Anterior cingulate cortex (tissue), 58 donors: ENCODE measurements at places on chromosomes 6 and 20.

GRCh38 chr20:57282670-57283361, 16.4 kb upstream of the BMP7 start:
- DNase-seq: peak; percentile 65

DNA sequence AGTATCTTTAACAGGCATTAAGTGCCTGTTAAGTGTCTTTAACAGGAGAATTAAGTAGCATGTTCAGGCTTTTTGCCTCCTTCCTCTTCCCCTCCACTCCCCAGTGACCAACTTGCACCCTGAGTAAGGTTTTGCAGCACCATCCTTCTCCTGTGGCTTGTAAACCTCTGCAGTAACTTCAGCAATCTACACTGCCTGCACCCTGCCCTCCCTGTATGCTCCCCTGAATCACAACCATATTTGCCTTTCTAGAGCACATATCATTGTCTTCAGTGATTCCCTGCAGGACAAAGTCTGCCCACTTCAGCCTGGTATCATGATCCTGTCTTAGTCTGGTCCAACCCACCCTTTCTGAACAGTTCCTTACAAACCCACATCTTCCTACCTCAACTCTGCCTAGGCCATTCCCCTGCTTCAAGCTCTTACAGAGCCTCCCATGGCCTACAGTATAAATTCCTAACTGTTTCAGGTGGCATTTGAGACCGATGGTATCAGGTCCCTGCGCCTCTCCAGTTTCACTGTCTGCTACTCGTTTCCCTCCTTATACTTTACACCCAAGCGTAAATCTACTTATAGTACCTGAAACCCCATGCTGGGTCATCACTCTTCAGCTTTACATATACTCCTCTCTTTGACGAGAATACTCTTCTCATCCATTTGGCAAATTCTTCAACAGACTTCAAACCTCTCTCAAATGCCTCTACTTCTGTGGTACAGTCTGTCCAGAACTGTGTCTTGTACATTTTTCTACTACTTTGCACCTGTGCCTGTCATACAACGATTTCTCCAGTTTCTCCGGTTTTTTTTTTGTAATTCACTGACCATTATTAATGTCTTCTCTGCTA, 69.8 kb downstream of the ZHX3 start:
- no peak for DNase-seq

DNA sequence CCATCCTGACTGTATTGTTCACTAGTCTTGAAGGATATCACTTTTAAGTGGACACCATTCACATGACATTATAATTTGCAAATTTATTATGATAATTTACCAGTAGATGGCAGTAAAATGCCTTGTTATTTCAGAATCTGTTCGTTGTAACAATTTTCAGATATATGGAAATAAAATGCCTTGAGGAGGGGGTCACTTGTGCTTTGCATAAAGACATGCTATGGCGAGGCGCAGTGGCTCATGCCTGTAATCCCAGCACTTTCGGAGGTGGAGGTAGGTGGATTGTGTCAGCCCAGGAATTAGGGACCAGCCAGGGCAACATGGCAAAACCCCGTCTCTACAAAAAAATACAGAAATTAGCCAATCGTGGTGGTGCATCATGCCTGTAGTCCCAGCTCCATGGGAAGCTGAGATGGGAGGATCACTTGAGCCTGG, 9.0 kb upstream of the NCOA6 start:
- no peak for DNase-seq

DNA sequence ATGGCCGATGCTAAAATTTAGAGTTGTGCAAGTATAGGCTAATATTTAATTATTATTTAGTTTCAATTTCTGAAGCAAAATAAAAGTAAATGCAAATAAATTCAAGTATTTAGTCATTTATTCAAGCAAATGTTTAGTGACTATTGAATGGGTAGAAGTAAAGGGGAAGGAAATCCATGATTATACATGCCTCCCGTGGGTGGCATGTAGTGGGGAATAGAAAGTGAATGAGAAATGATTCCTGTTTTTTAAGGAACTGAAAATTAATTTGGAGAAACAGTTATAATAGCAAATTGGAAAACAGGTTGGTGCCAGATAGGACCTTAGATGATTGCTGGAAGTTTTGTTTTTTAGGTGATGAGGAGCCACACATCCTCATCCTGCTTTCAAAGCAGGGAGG, 35.4 kb downstream of the FAM229B start:
- DNase-seq: no peak

- no peak for DNase-seq
Observed at GRCh38 chr6:170316071-170316470, 9.5 kb downstream of the FAM120B start.

DNA sequence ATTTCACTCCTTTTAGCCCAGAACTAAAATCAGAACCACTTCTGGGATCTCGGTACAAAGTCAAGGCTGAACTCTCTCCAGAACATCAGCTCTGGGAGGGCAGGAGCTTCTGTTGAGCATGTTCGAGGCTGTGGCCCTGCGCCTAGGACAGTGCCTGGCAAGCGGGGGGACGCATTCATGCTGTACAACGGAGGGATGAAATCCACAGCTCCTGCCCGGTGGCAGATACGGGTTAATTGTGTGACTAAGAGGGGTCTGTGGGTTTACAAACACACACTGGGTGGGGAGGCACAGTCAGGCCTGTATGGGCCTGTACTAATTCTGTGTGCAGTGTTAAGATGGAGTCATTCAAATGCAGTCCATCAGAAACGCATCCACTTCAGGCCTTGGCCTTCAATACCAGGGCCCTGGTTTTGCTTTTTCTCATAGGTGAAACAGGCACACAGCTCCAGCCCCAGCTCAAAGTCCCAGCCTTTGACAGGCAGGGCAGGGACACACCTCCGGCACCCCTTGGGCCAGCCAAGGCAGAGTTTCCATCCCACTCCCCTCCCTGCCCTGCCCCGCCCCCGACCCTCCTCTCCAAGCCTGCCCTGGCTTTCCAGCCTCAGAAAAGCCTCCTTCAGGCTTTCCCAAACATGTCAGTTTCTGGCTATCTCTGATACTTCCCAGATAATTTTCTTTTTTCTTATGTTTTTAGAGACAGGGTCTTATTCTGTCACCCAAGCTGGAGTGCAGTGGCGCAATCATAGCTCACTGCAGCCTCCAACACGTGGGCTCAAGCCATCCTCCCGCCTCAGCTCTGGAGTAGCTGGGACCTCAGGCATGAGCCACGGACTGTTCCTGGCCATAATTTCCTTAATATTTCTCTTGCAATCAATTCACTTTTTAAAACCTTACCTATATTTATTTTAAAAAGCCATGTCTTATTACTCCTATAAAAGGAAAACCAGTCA, 109.8 kb downstream of the SULF2 start:
- no peak for DNase-seq

DNA sequence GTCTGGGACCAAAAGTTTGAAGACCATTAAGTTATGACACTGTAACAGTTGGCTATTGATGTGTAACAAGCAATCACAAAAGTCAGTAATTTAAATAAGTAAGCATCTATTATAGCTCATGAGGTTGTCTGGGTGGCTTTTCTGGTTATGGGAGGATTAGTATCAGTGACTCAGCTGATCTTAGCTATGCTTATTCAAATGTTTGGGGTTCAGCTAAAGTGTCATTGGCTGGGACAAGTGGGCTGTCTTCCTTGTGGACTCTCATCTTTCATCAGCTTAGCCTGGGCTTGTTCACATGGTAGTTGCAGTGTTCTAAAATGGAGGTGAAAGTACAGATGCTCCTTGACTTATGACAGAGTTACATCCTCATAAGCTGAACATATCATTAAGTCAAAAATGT, 74.6 kb upstream of the LAMP5 start:
- no peak for DNase-seq

GRCh38 chr6:148749674-148750073, 2.8 kb downstream of the UST start:
- no peak for DNase-seq

- DNase-seq: no peak
Observed at GRCh38 chr6:168164462-168165061, 85.5 kb upstream of the FRMD1 start.

- DNase-seq: no peak
Observed at GRCh38 chr6:127297502-127298070, 30.9 kb downstream of the RNF146 start.

DNA sequence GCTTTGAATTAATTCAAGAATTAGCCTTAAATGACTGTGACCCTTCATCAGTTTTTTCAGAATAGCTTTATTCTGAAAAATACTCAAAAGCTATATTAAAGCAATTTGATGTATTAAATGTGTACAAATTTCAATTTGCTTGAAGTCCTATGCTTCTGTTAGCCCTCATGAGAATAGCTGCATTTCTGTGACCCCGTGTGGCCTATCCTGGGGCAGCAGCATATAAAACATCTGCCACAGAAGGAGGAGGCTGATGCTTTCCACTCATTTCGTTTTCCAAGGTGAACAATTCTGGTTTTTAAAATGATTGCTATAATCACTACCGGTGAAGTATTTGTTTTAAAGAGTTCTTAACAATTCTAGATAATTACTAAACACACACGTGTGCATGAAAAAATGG, 360.3 kb downstream of the BTBD9 start:
- no peak for DNase-seq

DNA sequence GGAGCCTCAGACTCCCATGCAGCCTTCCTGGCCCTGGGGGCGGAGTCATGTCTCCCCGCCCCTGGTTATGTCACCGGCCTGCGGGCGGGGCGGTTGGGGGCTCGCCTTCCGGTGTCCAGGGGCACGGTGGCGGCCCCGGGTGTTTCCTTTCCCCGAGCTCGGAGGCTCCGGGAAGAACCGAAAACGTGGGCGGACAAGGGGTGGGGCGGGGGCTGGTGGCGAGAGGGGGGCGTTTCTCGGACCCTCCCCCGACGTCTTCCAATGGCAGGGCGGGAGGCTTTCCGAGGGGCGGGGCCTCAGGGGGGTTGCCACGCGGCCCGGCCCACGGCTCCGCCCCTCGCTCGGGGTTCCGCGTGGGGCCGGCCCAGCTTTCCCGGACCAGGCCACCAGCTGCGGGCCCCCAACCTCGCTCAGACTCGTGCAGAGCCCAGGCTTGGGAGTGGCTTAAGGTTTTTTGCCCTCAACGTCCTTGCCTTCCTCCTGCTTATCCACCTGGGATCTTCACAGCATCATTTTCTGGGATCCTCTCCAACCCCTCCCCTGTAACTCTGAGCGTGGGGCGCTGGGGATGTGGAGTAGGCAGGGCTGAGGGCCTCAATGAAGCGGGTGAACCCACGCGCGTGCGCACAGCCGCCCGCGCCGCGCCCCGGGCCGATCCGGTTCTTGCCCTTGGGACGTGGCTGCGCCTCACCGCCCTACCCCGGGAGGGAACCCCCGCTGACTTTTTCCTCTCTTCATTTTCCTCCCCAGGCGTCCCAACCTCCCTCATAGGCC, 2.1 kb upstream of the NRN1 start:
- peak; percentile 77 for DNase-seq

DNA sequence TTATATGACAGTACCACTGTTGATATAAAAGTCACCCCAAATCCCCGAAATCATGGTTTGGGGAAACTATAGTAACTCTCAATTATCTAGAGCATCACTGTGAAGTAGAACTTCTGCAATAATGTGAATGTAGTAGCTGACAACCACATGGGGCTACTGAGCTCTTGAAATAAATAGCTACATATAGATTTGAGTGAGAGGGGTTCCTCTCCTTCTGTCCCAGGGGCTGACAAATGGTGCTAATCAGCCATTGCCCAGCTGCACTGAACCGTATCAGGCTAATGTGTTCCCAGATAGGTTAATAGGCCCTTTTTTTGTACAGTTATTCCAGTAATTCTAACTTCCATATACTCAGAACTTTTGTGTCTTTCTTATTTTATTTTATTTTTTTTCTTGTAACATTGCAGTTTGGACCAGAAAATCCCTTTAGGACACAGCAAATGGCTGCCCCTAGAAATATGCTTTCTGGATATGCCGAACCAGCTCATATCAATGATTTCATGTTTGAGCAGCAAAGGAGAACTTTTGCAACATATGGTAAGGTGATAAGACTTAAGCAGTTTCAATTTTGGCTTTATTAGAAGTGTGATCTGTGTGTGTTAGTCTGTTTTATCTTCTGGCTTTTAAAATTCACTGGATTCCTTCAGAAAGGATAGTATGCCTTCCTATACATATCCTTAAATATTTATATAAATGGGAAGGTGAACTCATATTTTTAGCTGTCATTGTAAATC, 21.1 kb downstream of the CDC40 start:
- no peak for DNase-seq

DNA sequence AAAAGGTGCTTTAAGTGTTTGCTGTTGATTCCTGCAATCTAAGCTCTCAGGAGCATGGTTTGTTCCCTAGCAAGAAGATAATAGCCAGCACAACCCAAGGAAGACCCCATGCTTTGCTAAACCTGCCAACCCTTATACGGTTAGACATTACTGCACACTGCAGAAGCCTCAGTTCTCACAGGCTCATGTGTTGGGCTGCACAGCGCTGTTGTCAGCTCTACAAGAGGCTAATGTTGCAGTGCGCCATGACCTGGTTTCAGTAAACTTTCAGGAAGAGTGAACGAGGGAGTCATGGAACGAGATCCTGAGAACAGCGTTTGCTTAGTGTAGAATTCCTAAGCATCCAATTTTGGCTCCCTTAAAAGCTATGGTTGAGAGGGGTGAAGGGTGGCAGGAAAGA, 218.5 kb downstream of the ARHGAP18 start:
- DNase-seq: no peak

DNA sequence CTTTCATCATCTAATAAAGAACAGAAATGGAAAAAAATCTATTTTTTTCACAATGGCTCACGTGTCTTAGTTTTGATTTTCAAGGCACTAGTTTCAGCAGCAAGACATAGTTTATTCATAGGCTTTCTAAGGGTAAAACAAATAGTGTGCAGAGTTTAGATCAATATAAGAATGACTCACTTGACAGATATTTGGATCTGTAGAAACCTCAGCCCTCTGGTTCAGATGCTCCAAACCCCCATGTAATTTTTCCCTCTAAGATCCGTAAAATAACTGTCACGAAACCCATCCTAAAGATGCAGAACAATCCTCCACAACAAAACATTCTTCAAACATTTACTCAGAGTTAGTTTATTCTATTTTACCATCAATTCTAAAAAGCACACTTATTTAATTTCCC, 43.4 kb downstream of the IYD start:
- DNase-seq: no peak

DNA sequence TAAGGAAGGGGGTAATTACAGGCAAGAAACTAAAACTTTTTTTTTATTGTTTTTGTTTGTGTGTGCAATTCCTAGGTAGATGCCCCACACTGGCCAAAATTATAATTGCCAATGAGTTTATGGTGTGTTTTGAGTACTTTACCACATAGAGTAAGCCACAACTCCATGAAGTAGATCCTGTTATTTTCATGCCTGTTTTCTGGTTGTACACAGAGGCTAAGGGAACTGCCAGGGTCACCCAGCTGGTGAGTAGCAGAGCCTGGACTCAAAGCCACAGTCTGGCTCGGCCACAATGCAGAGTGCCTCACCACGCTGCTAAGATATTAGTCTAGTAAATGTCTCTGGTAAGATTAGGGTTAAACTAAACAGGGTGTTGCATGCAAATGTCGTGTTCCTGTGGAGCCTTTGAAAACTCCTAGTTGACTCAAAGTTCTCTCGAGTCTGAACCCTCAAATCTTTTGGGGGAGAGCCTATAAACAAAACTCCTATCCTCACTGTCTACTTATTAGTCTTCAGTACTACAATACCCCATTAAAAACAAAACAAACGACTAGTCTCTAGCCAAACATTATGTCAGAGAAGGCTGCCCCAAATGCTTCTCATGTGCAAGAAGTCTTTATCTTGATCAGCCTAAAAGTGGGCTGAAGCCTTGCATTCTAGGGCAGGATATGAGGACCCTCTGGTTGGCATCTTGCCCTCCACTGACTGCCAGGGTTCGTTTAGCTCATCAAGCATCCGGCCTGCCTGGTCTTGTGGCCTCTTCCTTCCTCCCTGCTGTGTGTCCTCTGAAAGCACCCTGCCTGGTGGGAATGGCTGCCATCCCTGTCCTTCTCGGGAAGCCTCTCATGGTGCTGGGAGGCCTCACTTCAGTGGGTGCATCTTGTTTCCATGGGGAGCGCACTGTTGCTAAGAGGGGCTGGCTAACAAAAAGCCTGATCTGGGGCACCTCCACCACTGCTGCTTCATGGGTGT, 4.2 kb downstream of the DUSP22 start:
- no peak for DNase-seq
